GM23338 (cell line): ENCODE measurements at places on chromosomes 7 and 10. TPM values are rescaled to one million over a fixed set of nuclear protein-coding genes. Genes with fewer than 3 reads are reported as not detected.

The SLC18A3 gene
- 0.12 TPM in 1 of 2 replicates, not detected in the other for total RNA-seq

The GIMAP1 gene
- total RNA-seq: not detected in 2 replicates

- no peaks in the 10 kb centered on the region for H3K4me1 ChIP-seq
- no peak overlapping the region for H3K27ac ChIP-seq
- H3K27me3 ChIP-seq: no peaks in the 10 kb centered on the region
- no peaks in the 10 kb centered on the region for H3K36me3 ChIP-seq
Measured at GRCh38 chr10:31268444-31269303, 50.3 kb upstream of the ZEB1 start.

The PRLHR gene
- total RNA-seq: 0.24 TPM in 1 of 2 replicates, not detected in the other

The AGAP9 gene
- total RNA-seq: 6.9 and 7.6 TPM in 2 replicates

- no peak for DNase-seq
- no peak overlapping the region for H3K27ac ChIP-seq
- H3K27me3 ChIP-seq: no peaks in the 10 kb centered on the region
- peaks cover 15% of the 10 kb centered on the region for H3K4me1 ChIP-seq
- H3K36me3 ChIP-seq: no peaks in the 10 kb centered on the region
Measured at GRCh38 chr10:133154996-133155778, 4.8 kb upstream of the KNDC1 start.

The HMX3 gene
- total RNA-seq: 0.23 and 0.35 TPM in 2 replicates
